ENCODE measurements at places on chromosomes 11 and 22.

- DNase-seq: no peak
These were observed 251.3 kb upstream of the PLET1 start for GRCh38 chr11:112511911-112512310.

DNA sequence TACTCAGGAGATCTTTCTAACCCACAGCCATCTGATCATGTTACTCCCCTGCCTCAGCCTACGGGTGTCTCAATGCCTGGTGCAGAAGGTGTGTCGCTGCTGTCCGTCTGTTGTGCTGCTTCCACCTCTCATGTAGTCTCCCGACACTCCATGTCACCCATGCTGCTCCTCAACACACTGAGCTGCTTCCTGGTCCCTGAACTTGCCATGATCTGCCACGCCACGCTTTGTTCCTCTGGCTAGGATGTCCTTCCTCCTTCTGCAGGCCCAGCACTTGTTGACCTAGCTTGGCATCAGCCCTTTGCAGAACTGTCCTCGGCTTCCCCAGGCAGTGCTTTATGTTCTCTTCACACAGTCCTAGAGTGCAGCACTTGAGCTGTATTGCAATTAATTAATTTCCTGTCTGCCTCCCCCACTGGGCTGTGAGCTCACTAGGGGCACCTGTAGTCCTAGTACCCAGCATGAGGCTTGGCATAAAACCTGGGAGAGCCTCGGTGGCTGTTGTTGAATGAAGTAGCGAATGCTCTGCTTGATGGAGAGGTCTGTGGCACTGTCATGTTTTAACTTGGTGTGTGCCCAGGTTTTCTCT is 9.5 kb downstream of the GTPBP1 start:
- DNase-seq: no peak

DNA sequence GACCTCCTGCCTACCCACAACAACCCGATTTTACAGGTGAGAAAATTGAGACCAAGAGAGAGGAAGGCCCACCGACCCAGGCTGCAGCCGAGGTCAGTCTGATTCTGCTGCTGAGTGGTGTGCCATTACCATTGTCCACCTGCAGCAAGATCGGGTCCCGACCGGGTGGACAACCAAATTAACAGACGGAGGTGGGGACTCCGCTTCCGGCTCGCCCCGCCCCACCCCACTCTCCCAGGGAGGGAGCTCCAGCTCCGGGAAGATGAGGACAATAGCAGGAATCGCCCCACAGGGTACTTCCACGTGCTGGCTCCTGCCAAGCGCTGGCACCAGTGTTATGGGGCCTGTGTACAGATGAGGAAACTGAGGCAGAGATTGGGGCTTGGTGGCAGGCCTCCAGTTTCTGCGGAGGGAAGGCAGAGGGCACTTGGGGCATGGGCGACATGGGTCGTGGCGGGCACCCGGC is 425 bp upstream of the KDELR3 start:
- DNase-seq: no peak

DNA sequence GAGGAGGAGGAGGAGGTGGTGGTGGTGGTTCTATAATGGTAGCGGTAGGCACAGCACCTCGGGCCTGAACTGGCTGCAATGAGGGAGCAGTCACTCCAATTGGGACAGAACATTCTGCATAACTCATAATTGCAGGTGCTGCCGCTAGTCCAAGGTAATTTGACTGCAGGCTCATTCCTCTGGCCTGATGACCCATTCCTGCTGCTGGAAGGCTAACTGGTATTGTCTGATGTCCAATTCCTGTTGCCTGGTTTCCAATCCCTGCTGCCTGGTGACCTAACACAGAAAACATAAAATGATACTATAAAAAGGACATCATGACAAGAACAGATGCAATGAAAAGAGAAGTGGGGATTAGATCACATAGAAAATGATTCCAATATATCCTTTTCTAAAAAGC is 7.9 kb upstream of the AGBL2 start:
- DNase-seq: no peak

- DNase-seq: no peak
These were observed 294.0 kb upstream of the CTSC start for GRCh38 chr11:88631497-88631896.

- peak; percentile 32 for DNase-seq
These were observed 94.2 kb downstream of the FCHSD2 start for GRCh38 chr11:73047773-73048371.

- no peak for DNase-seq
These were observed 74.7 kb upstream of the POU2AF2 start for GRCh38 chr11:111170761-111171379.

GRCh38 chr22:23014250-23014649 is 56.1 kb upstream of the GNAZ start:
- DNase-seq: no peak

GRCh38 chr11:107591378-107592230 is 657 bp downstream of the ELMOD1 start:
- DNase-seq: peak; percentile 23

GRCh38 chr11:77324508-77324907 is 23.0 kb upstream of the GDPD4 start:
- no peak for DNase-seq

GRCh38 chr11:62726156-62726914 is 922 bp downstream of the HNRNPUL2 start:
- peak; percentile 14 for DNase-seq
